ENCODE measurements at places on chromosomes 11 and 22.
A peak's percentile ranks its signal among the peaks of the same experiment; 100 is the strongest.

GRCh38 chr11:78363024-78363619, 54.5 kb downstream of the GAB2 start:
- DNase-seq, result no peak

DNA sequence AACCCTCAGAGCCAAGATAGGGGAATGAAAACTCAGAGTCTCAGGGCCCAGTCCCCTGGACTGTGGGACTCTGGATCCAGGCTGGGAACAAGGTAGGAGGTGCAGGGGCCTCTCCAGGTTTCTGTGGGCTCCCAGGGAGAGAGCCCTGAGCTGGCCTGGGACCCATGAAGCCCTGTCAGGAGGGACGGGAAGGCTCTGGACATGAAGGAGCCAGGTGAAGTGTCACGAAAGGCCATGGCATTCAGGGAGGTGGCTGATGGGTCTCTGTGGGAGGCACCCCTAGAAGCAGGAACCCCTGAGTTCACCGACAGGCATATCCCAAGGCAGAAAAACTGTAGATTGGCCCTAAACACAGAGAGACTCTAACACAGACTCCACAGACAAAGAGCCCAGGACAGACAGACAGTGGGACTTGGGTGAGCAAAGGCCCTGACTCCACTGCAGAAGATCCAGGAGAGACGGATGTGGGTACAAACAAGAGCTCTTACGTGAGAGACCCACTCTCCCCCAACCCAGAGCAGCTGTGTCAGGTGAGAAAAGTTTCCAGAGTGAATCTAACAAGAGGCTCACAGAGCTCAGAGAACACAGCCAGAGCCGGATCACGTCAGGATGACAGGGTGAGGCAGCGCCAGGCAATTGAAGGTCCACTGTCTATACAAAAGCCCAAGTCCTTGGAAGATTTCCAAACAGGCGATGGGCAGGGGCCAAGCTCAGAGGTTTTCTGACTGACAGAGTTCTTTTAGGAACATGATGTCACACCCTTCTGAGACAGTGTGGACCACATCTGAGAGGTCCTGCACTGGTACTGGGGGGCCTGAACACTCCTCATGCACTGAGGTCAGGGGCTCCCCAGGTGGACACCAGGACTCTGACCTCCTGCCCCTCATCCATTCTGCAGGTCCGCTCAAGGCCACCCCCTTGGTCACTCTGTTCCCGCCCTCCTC, 27.4 kb downstream of the IGLL5 start:
- DNase-seq, result no peak

GRCh38 chr11:78657441-78657840, 82.8 kb upstream of the NARS2 start:
- DNase-seq, result no peak

DNA sequence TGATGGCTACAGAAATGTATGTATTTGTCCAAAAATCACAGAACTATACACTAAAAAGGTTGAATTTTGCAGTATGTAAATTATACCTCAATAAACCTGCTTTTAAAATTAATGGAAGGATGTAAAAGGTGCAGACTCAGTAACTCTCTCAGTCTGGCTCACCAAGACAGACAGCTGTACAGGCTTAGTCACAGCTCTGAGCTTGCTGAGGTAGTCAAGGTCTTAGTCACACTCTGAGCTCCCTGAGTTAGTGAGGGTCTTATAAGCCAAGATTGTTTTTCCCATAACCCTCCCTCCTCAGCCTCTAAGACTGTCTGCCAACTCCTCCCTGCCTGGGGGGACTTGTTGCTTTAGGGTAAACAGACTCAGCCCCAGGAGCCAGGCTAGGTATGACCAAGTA, 59.3 kb upstream of the IZUMO1R start:
- DNase-seq, result no peak

- DNase-seq, result peak; percentile 40
Observed at GRCh38 chr11:69881467-69882269, 62.5 kb upstream of the FGF3 start.

- DNase-seq, result peak; percentile 59
Observed at GRCh38 chr11:131365329-131365930, 5.0 kb upstream of the NTM start.

GRCh38 chr11:43868852-43869567, 11.6 kb upstream of the ALKBH3 start:
- no peak for DNase-seq

- no peak for DNase-seq
Observed at GRCh38 chr11:110679323-110679975, 32.8 kb downstream of the ARHGAP20 start.

GRCh38 chr11:65532388-65533064, 7.6 kb downstream of the SCYL1 start:
- DNase-seq, result no peak

DNA sequence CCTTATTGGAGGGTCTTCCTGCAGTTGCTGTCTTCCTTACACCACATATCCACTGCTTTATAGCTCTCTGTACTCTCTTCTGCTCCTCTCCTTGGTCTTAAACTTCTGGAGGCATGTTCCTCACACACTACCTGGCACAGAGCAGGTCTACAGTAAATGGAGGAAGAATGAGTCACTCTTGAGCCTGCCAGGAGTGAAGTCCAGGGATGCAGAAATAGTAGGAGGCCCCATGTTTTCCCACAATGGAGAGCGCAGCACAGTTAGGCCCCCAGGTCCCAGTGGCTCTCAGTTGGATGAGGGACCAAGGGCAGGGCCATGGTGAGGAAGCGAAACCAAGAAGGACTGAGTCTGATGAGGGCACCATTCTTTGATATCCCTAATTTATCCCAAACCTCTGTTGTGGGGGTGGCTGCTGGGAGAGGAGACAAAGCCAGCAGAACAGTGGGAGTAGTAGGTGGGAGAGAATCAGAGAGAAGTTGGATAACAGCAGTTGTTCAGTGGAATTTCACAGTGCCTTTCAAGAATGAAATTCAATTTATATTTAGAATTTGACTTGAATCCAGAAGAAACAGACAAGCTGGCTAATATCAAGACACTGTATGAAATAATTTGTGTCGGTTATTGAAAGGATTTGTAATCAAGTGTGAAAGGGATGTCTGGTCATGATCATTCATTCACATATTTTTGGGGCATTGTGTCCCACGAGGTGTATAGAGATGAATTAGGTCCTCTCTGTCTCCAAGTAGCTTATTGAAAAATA, 187.8 kb downstream of the HIPK3 start:
- no peak for DNase-seq

- DNase-seq, result no peak
Observed at GRCh38 chr11:35594680-35595079, 23.6 kb upstream of the FJX1 start.

GRCh38 chr11:60847281-60847680, 5.4 kb downstream of the CCDC86 start:
- DNase-seq, result no peak

- no peak for DNase-seq
Observed at GRCh38 chr11:63897459-63898146, 19.4 kb downstream of the RCOR2 start.

DNA sequence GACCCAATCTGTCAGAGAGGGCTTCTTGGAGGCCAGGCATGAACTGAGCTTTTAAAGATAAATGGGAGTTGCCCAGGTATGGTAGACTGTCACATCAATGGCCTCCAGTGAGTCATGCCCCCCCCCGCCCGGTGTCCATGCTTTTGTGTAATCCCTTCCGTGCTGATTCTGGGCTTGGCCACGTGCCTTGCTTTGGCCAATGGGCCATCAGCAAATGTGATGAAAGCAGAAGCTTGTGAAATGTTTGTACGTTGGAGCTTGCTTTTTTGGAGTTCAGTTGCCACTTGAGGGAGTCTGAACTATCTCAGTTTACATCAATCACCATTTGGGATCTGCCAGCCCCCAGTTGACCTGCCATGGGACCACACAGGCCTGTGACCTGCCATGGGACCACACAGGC, 4.3 kb upstream of the THY1 start:
- no peak for DNase-seq

- DNase-seq, result no peak
Observed at GRCh38 chr11:77038825-77039326, 4.7 kb downstream of the B3GNT6 start.

DNA sequence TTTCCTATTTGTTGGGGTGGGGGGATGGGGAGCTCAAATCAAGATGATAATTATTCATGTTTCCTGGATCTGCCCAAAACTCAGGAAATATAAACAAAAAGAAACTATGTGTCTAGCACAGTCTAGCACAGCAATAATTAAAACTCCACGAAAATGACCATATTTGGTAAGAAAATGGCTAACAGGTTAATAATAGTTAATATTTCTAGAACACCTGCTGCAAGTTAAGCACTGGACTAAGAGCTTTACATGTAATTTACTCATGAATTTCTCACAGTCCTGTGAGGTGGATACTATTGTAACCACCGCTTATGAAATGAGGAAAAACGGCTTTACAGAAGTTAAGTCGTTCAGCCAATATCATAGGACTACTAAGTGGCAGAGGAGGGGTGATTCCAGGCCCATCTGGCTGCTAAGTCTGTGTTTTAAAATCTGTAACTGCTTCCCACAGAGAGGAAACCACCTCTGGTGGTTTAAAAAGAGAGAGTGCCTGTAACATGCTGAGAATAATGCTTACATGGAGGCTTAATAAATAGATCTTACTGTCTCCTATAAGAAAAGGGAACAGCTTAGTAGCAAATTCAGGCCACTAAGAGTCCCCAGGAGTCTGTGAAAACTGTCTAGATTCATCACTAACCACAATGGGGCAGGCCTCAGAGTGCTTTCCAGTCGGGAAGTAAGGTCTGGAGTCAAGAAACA, 11.0 kb upstream of the AMOTL1 start:
- no peak for DNase-seq

DNA sequence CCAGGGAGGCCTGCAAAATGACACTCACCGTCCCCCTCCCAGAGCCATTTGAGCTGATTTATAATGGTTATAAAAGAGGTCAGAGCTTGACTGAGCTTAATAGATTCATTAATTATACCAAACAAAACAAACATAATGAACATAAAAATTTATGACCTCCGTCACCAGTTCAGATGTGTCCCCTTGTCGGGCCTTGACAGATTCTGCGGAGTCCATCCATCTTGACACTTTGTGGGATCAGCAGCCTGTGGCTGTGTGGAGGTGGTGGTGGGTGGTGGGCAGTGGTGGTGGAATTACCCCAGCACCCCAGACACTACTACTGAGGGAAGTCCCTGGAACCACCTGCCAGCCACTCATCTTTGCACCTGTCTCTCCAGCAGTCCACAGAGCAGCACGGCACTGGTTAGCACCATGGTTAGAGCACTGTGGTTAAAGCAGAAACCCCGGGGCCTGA, 83.5 kb downstream of the DSCAML1 start:
- DNase-seq, result no peak

- DNase-seq, result no peak
Observed at GRCh38 chr22:44084044-44084772, 60.1 kb downstream of the PARVB start.

GRCh38 chr11:96054870-96055705, 131.2 kb upstream of the MTMR2 start:
- peak; percentile 87 for DNase-seq

DNA sequence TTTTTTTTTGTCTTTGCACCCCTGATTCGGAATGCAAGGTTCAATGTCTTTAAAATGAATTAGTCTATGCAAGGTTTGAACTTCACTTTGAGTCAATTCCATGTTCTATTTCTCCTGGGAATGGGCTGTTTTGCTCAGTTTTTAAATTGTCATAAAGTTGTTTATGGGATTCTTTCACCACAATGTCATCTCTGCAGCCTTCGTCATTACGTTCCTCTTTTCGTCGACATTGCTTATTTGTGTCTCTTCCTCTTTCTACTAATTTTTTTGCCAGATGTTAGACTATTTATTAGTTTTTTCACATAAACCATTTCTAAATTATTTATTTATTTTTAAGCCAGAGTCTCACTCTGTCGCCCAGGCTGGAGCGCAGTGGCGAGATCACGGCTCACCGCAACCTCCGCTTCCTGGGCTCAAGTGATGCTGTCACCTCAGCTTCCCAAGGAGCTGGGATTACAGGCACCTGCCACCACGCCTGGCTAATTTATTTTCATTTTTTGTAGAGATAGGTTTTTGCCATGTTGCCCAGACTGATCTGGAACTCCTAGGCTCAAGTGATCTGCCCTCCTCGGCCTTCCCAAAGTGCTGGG, 7.1 kb upstream of the TNNT3 start:
- no peak for DNase-seq

- no peak for DNase-seq
Observed at GRCh38 chr11:104944076-104944475, 24.3 kb downstream of the CASP4 start.

GRCh38 chr22:28231441-28231840, 312.4 kb upstream of the PITPNB start:
- DNase-seq, result peak; percentile 79

GRCh38 chr11:60570970-60571369, 55.8 kb downstream of the MS4A13 start:
- DNase-seq, result no peak

DNA sequence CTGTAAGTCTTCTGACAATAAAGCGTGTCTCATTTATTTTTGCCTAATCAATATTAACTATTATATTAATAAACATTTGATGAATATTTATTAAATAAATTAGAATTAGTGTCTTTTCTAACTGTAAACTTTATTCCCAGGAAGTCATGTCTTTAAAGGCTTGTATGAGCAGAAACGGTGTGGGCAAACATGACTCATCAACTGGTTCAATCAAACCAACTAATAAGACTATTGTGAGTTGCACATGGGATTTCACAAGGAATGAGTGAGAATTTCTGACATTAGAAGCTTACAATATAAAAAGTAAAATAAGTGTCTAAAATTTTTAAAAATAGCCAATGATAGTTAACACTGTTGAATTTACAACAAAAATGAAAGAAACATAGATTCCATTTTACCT, 259.2 kb upstream of the CTSC start:
- DNase-seq, result no peak

DNA sequence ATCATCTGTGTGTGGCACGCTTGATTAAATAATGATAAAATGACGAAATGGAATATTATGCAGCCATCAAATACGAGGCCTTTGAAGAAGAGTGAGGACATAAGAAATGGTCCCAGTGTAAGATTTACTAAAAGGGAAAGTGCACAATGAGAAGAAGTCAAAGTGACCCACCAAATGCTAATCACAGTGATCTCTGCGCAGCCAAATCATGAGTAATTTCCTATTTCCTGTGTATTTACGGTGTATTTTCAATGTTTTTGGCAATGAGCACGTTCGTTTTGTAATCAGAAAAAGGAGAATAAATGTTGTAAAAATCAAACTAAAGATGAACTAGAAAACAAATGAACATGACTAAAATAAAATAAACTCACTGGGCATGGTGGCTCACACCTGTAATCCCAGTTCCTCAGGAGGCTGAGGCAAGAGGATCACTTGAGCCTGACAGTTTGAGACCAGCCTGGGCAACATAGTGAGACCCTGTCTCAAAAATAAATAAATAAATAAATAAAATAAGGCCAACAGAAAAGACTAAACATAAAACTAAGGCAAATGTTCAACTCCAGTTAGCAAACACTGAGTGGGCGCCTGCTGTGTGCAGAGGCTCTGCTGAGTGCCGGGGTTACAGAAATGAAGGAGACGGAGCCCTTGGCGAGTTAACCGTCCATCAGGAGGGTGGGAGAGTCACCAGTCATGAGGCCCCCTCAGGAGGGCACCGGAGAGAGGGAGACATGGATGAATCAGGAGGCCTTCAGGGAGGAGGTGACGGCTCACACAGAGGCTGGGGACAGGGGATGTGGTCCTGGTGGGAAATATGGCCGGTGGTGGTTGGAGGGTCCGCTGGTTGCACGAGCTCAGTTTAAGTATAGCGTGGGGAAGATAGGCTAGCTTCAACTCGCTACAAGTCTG, 26.0 kb upstream of the CBX7 start:
- no peak for DNase-seq

All from eye (tissue), 1 donor.